ENCODE measurements at places on chromosomes 6 and 20.

- no peak for DNase-seq
Measured at GRCh38 chr20:22582386-22582963, 1.9 kb downstream of the FOXA2 start.

- DNase-seq = no peak
Measured at GRCh38 chr20:21521596-21522480, 8.0 kb upstream of the NKX2-2 start.

- no peak for DNase-seq
Measured at GRCh38 chr6:123804787-123805540, 1.3 kb downstream of the NKAIN2 start.

- DNase-seq = no peak
Measured at GRCh38 chr6:166308033-166308768, at the start of gene PRR18. TSS of gene PRR18 (minus strand) at chr6:166308392. CDS start at chr6:166308142, 250 bp downstream.

- DNase-seq = no peak
Measured at GRCh38 chr6:142274656-142275055, 27.2 kb upstream of the ADGRG6 start.

GRCh38 chr6:75611702-75612375 lies 10.2 kb downstream of the SENP6 start:
- no peak for DNase-seq

- no peak for DNase-seq
Measured at GRCh38 chr6:170142559-170142958, 148.3 kb downstream of the DLL1 start.

- DNase-seq = no peak
Measured at GRCh38 chr6:151723152-151723551, 84.3 kb upstream of the ESR1 start.

- no peak for DNase-seq
Measured at GRCh38 chr20:50371878-50372769, 138.1 kb upstream of the PTPN1 start.

DNA sequence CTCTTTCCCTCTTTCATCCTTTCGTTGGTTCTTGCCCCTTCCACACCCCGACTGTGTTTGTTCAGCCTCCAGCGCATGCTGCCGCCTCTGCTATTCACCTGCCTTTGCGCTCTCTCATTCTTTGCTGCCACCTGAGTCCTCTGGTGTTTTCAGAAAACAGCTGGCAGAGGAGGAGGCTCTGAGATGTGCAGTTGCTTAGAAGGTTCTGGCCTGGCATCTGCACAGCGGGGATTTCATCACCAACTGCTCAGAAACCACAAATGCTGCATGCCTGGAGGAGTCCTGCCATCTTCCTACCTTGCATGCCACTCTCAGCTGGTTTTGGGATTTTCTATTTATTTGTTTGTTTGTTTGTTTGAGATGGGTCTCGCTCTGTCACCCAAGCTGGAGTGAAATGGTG lies 39.2 kb upstream of the CLDN20 start:
- DNase-seq = no peak

DNA sequence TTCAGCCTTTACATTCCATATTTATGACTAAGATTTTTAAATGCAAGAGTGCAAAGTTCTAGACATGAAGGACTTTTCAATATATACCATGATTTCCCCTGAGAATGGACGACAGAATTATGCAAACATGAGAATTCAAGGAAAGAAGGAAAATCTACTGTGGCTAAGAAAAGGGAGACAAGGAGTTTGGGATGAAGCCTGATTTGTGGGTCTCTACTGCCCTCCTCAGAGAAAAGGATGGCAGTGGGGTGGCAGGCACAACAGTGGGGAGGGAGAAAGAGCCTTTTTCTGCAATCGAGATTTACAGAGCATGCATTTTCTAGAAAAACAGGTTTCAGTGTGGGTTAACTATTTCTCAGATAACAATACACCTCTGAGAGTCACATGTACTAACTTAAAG lies 466.9 kb upstream of the NRSN1 start:
- peak; percentile 13 for DNase-seq

GRCh38 chr20:44738813-44739477 lies 6.7 kb upstream of the KCNK15 start:
- DNase-seq = peak; percentile 79

GRCh38 chr6:170012037-170012330 lies 260.6 kb downstream of the ERMARD start:
- no peak for DNase-seq

DNA sequence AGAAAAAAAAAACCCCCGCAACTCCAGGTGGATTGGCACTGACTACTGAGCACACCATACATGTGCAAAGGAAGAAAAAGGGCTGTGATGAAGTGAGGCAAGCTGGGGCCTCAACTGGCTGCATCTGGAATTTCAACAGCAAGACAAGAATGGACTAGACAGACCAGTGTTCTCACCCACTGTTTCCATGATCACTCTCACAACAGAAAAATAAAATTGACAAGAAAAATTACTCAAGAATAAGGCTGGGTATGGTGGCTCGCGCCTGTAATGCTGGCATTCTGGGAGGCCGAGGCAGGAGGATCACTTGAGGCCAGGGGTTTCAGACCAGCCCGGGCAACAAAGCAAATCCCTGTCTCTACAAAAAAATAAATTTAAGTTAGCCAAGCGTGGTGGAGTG lies 18.8 kb downstream of the ZNF217 start:
- DNase-seq = no peak

DNA sequence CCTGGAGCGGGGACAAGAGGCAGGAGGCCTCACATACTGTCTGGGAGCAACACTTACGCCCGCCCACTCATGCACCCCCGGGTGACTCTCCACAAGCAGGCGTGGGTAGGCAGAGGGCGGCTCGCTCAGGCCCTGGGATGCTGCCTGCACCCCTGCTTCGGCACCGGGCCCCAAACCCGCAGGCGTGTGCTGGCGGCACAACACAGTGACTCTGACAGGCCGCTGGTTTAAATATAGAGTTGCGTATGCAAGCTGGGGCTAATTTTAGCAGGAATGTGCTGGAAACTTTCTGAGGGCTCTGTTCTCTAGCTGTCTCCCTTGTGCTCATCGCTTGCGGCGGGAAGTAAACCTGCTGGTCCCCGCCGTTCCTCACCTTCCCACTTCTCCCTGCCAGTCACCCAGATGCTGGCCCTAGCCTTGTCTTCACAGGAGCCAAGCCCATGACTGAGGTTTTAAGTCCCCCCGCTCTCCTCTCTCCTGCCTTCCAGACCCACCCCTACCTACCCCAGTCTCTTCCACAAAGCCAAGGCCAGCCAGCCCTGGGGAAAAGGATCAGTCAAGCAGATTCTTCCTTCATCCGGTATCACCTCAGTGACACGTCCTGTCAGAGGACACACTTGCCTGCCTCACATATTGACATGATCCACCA lies 94.5 kb upstream of the FOXP4 start:
- DNase-seq = no peak

DNA sequence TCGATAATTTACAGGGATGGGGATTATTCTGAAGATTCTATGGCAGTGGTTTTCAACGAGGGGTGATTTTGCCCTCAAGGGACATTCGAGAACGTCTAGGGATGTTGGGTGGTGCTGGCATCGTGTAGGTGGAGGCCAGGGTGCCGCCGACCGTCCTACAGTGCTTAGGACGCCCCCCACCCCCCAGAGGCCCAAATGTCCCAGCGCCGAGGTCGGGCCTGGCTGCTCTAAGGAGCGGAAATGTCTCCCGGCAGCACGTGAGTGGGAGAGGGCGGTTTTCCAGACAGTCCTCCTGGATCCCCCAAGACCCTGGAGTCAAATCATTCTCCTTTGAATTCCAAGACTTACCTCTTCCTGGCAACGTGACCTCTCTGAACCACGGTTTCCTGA lies 101.9 kb downstream of the CDH4 start:
- no peak for DNase-seq

GRCh38 chr6:36980129-36980528 lies 5.9 kb downstream of the MTCH1 start:
- DNase-seq = no peak

- DNase-seq = no peak
Measured at GRCh38 chr6:118940770-118941169, 5.8 kb upstream of the MCM9 start.

DNA sequence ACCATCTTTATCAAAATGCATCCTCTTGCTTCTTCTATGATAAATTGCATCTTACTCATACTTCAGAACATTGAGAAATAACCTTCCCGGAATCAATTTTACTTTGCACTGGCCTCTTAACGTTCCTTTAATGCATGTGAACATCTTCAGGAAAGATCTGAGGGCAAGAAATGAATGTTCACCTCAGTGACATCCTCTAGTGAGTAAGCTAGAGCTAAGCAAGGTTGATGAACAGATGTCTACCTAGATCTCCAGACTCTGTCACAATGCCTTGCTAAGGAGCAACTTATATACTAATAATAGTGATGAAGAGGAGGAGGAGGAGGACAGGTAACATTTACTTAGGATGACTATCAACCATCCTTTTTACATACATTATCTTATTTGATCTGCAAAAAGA lies 16.8 kb upstream of the HINT3 start:
- no peak for DNase-seq

GRCh38 chr6:36224918-36225461 lies 28.4 kb downstream of the BRPF3 start:
- DNase-seq = no peak

- no peak for DNase-seq
Measured at GRCh38 chr20:41531518-41532275, 86.5 kb downstream of the CHD6 start.

DNA sequence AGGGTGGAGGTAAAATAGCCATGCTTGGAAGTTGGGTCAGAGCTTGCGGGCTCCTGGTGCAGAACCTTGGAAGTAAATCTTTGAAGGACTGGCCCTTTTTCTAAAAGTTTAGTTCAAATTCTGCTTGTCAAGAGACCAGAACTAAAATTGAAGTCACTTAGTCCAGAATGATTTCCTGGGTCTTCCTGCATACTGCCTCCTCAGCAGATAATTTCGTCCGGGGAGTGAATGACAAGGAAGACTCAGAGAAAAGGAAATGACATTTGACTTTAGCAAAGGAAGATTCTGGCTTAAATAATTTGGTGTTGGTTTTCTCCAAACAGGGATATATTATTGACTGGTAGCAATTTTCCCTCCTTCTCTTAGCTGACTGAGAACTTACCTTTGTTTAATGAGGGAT lies 1.2 kb downstream of the TM9SF4 start:
- DNase-seq = no peak

DNA sequence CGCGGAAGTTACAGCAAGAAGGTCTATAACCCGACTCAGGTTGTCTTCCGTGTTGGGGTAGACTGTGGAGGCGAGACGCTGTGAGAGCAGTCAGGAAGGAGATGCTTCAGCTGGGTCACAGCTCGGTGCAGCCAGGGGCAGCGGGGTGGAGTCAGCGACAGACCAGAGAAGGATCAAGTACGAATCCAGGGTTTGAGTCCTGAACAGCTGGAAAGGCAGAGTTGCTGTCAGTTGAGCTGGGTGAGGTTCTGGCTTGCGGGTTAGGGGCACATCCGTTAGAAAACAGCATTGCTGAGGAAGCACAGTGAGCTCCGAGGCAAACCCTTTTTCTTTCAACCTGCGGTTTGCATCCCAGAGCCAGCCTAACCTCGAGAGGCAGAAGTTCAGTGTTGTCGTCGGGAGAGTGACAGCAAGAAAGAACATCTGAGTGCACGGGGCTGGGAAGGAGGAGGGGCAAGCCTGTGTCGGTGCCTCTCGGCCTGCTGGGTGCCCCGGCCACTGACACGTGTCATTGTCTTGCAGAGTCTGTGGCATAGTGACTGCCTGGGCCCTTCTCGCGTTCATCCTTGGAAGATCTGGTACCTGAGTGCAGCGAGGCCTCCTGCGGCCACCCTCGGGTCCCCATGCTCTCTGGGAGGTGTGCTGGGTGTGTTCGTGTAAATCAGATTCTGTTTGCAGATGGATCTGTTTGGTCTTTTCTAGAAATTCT lies 20.0 kb downstream of the PNLDC1 start:
- no peak for DNase-seq

DNA sequence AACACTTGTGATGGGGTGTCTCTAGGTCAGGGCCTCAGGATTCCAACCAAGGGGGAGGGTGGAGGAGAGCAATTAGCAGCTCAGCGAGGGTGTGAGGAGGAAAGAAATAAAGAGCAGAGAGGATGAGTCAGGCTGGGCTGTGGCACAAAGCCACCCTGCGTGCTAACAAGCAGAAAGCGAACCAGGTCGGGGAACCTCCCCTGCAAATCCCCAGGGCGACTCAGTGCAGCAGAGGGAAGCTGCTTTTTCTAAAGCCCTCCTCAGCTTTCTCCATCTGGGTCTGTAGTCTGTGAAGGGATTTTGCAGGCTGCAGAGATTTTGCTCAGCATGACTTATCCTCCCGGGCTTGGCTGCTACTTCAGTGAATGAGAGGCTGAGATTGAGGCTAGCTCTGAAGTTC lies 6.6 kb upstream of the SPO11 start:
- DNase-seq = no peak

Measured in NCI-H1694 (cell line).